Activated CD8-positive, alpha-beta memory T cell treated with anti-CD3 and anti-CD28 coated beads, Interleukin-2, amount 50 U/mL, for 4 hours (primary cell): ENCODE measurements at places on chromosomes 11 and 22.

- peak; percentile 81 for DNase-seq
Measured at GRCh38 chr11:59053387-59053786, 32.7 kb upstream of the GLYATL1B start.

GRCh38 chr11:128664317-128664716, 29.6 kb upstream of the FLI1 start:
- DNase-seq = no peak

DNA sequence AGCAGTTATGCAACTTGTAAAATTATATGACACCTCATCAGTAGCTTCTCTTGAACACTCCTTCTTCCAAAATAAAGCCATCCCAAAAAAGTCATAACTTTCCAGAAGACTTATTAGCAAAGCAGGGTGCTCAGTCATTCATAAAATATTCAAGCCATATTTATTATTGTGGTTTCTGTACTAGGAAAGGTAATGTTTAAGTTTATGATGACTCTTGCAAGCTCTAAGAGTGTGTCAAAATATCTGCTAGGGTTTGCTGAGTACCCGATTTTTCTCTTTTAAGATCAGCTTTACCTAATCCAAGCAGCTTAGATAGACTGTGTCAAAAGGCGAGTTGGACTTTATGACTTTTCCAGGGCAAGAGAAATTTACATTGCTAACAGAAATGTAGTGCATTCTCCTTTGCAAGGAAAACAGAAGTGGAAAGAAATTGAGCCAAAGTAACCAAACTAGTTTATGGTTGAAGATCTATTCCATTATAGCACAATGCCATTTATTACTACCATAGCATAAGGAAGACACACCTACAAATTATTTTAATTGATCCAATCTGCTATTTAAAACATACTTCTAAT, 98.0 kb upstream of the SOX6 start:
- DNase-seq = no peak

GRCh38 chr22:29352778-29353177, 35.6 kb downstream of the AP1B1 start:
- no peak for DNase-seq

DNA sequence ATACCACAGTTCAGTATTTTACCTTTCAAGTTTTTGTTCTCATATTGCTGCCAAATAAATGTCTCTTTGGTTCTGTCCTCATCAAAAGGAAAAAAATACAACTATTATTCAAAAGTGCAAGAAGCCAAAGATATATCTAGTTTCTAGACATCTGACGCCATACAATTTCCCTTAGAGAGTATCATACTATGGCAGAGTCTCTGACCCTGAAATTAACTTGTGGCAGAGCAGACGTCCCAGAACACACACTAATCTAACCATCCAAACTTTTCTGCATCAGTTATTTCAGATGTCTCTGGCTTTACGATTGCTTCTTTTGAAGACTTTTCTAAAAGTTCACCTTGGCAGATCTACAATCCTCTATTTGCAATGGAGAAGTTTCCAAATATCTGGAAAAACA, 2.7 kb downstream of the OR51T1 start:
- no peak for DNase-seq
